Central memory CD8-positive, alpha-beta T cell (primary cell): ENCODE measurements at places on chromosomes 2 and 18.
A peak's percentile ranks its signal among the peaks of the same experiment; 100 is the strongest.

DNA sequence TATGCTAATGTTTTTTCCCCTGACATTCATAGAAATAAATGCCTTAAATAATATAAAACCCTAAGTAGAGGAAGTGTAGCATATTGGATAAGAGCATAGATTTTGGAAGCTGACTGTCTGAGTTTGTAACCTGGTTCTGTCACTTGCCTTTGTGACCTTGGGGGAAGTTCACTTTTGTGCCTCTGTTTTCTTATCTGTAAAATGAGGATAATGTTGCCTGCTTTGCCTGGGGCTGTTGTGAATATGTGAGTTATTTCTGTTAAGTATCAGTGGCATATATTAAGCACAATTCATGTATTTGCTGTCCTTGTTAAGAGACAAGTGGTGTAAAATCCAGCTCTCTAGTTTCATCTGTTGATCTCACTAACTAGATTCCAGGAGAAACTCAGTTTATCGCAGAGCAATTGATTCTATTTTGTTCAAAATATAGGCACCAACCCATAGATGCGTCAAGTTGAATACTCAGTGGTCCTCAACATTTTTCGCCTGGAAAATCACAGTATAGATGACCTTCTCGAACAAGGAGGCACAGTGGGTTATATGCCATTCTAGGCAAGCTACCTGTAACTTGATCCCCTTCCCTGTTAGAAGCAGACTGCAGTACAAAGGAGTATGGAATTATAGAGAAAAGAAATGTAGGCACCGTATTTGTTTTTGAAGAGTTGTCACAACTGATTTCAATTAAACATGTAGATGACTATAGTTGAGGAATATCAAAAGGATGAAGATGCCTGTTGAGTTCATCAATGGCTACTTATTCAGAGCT is 67.0 kb downstream of the SOCS6 start:
- DNase-seq: no peak

GRCh38 chr18:61889541-61889940 is 3.3 kb downstream of the RNF152 start:
- no peak for DNase-seq

- DNase-seq: no peak
Observed at GRCh38 chr2:72263776-72264060, 116.1 kb upstream of the CYP26B1 start.

DNA sequence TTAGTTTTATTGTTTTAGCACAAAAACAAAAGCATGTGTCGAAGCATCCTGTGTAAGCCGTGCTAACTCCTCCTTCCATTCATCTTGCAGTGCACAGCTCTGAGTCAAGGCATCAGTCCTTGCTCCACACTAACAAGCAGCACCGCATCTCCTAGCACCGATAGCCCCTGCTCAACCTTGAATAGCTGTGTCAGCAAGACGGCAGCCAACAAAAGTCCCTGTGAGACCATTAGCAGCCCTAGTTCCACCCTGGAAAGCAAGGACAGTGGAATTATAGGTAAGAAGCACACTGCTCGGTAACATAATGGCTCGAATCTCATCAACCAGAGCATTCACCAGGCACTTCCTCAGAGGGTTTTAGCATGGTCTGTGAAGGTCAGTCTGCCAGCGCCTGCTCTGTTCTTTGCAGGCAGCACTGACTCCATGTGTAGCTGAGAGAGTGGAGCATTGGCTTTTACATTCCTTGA is 136.2 kb downstream of the WDSUB1 start:
- no peak for DNase-seq

- DNase-seq: peak; percentile 60
Observed at GRCh38 chr2:127080938-127081755, 25.8 kb downstream of the BIN1 start.

GRCh38 chr2:72722492-72723070 is 103.3 kb downstream of the EXOC6B start:
- DNase-seq: no peak
